CD4-positive, alpha-beta T cell treated with Interleukin-17A for 1 hour (primary cell): ENCODE measurements at places on chromosomes 4 and X.

GRCh38 chrX:44462850-44463249 is 79.8 kb downstream of the FUNDC1 start:
- no peak for DNase-seq

DNA sequence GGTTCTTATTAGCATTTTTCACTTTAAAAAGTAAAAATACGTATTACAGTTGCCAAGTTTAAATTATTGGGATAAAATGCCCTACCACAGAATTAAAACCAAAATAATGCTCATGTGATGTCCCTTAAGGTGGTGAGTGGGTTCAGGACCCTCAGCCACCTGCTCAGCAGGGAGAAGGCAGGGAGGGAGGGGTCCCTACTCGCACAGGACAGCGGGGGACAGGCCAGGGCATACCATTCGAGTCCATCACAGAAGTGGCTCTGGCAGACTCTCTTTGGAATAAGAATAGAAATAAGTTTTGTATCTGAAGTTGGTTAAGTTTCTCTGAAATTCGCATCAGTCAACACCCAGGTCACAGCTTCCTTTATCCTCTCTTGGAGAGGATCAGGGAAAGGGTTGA is 37.7 kb downstream of the NOP14 start:
- DNase-seq = no peak

DNA sequence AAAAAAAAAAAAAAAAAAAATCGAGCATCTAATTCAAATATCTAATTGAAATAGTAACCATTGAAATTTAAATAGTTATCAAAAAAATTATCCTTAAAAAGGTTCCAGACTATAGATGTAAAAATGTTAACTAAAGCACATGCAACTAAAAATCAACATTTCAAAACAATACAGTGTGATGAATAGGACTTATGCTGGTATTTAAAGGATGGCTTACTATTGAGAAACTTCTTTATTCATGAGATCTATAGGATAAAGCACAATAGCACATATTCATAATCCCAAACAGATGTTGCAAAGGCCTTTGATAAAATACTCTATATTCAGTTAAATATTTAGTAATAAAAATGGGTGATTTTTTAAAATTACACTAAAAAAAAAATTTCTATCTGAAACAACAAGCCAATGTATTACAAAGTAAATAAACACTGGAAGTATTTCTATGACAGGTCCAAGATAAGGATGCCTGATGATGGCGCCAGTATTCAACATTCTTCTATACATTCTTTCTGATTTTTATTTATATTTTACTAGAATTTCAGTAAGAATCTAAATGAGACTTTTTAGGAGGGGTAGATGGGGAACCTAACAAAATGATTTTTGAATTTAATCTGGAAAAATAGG is 26.3 kb downstream of the DCLK2 start:
- no peak for DNase-seq

- DNase-seq = no peak
Observed at GRCh38 chrX:54320067-54320466, 37.8 kb downstream of the WNK3 start.

GRCh38 chr4:168138143-168138542 is 45.8 kb downstream of the ANXA10 start:
- no peak for DNase-seq

GRCh38 chr4:10747186-10747585 is 62.6 kb upstream of the CLNK start:
- no peak for DNase-seq

GRCh38 chrX:128717635-128718578 is 665.7 kb upstream of the ACTRT1 start:
- no peak for DNase-seq

GRCh38 chrX:148568763-148569162 is 68.3 kb downstream of the AFF2 start:
- no peak for DNase-seq

DNA sequence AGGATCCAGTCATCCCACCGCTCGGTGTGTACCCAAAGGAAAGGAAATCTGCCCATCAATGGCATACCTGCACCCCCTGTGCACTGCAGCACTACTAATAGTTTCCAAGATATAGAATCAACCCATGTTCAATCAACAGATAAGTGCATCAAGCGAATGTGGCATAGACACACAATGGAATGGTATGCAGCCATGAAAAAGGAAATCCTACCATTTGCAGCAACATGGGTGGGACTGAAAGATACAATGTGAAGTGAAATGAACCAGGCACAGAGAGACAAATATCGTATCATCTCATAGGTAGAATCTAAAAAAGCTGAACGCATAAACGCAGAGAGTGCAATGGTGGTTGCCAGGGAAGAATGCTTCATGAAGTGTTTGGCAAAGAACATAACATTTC is 42.5 kb downstream of the DHRSX start:
- DNase-seq = no peak

GRCh38 chr4:16772366-16772850 is 126.0 kb downstream of the LDB2 start:
- DNase-seq = no peak

- no peak for DNase-seq
Observed at GRCh38 chr4:45732161-45732560, 391.7 kb downstream of the GABRG1 start.

GRCh38 chr4:45241976-45242375 is 515.6 kb upstream of the GNPDA2 start:
- no peak for DNase-seq

DNA sequence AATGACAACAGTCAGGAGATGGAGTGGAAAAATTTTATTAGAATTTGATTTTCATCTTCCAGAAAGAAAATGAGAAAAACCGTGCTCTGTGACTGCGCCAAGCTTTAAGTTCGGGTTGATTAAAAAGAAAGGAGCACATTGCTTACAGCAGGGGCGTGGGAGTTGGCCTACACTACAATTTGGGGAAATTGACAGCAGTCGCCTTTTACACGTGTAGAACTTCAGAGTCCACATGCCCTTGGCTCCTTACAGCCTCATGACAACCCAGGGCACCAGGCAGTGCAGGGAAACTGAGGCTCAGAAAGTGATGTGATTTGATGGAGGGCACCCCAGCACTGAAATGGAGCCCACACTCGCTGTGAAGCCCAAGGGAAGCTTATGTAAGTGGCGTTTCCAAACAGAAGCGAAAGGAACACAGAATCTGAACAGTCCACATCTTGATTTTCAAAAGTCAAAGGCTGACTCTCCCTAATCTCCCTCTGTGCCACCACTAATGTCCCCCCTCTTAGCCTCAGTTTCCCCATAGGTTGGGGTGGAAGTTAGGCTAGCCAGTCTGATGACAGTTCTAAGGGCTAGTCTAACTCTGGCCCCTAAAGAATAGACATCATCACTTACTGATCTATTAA is 5.5 kb downstream of the PPP2R2C start:
- no peak for DNase-seq

GRCh38 chr4:159944477-159944876 is 841.6 kb downstream of the RAPGEF2 start:
- DNase-seq = no peak

GRCh38 chr4:184506527-184507121 is 32.3 kb upstream of the IRF2 start:
- DNase-seq = peak; percentile 16

- peak; percentile 21 for DNase-seq
Observed at GRCh38 chr4:38785901-38786402, 3.2 kb upstream of the TLR10 start.

DNA sequence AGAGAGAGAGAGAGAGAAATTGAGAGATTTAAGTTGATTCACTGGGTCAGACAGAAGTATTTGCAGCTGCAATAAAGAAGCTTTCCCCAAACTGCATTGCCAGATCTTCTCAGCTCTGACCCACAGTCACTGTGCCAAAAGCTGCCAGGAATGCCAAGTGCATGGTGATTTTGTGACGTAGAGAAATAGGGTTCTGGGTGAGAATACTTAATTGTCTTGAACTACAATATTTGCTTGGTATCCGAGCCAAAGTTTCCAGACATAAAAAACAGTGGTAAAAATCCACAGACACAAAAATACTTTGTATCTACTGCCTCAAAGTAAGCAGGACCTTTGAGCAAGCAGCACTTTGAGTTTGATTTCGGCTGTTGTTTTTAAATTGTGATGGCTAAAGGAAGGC is 331.1 kb downstream of the GRID2 start:
- DNase-seq = no peak

DNA sequence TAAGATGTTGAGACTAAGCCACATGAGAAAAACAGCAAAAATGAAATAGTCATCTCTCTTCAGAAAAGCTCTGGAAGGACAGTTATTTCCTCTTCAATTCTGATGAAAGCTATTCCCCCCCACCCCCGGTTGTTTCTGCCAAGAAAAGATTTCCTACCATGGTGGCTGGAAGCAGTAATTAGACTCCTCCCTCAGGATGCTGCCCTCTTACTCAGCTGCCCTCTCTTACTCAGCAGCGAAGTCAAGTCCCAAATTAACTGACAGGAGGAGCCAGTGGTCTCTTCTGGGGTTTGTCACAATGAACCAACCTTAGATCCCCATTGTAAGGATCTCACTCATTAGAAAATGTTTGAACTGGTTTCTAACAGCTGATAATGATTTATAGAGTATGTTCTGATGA is 38.0 kb downstream of the GPM6B start:
- DNase-seq = no peak

- no peak for DNase-seq
Observed at GRCh38 chr4:100257567-100257966, 67.3 kb upstream of the DDIT4L start.

GRCh38 chrX:68721546-68721945 is 74.1 kb downstream of the STARD8 start:
- no peak for DNase-seq

GRCh38 chr4:165299399-165300060 is 27.9 kb upstream of the MSMO1 start:
- no peak for DNase-seq

GRCh38 chr4:90064196-90064595 is 63.0 kb upstream of the CCSER1 start:
- DNase-seq = no peak

DNA sequence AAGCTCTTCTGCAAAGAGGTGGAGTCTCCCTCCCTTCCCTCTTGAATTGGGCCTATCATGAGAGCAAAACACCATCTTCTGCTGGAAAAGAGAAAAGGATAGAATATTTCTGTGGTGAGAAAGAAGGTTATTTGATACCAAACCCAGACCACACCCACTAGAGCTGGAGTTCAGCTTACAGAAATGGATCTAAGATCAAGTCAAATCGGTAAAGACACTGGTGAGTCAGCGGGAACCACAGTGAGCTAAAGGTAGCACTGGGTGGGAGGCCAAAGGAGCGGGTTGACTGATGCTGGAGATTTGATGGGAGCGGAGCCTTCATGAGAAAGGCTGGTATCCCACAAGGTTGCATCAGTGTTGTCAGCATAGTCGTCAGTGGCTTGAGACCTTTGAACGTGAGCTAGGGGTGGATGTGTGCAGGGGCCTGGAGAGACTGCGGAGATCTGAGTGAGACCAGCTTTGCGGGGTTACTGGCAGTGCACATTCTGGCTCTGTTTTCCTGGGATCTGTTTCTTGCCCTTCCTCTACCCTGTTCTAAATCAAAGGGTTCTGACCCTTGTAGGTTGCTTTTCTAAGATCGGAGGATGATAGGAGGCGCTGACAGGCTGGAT is 106.4 kb upstream of the SCOC start:
- no peak for DNase-seq

DNA sequence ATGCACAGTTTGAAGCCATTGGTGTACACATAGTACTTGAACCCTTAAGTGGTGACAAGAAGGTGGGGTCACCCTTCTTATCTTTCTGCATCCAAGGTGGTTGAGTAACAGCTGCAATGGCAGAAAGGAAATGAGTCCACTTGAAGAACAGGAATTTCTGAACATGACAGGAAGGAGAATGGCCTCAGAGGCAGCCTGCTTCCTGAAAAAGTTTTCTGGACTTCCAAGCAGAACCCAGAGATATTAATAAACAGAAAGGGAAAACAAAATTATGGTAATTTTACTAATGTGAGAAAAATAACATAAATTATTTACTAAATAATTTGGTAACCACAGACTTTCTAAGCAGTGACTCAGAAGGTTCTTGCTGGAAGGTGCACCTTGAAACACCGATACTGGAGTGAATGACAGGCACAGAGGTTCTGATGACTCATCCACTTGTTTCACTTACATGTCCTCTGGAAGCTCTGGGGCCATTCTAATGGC is 119.9 kb upstream of the HS3ST1 start:
- no peak for DNase-seq

DNA sequence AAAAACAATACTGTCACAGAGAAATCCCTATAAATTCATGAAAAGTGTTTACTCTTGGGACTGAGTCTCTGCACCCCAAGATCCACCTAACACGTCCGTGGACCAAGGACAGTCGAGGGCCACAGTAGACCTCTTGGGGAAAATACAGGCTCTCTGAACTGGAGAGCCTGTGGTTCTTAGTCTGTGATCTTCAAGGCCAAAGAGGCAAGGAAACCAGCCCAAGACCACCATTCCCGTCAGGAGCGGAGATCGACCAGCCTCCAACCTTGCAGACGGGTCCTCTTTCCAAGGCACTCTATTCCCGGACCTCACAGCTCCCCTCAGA is 1.6 kb upstream of the APBB2 start:
- no peak for DNase-seq

DNA sequence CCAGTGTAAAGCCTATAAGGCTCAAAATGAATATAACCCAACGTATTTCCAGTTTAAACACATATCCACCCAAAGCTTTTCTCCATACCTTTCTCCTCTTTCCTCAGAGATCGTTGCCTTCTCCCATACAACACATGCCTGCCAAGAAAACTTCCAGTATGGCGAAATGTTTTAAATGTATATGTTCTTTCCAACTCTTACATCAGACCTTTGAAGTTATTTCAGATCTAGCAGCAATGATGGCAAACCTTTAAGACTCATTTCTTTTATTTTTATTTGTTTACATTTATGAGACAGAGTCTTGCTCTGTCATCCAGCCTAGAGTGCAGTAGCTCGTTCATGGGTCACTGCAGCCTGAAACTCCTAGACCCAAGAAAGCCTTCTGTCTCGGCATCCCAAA is 265.4 kb downstream of the BMPR1B start:
- DNase-seq = no peak

DNA sequence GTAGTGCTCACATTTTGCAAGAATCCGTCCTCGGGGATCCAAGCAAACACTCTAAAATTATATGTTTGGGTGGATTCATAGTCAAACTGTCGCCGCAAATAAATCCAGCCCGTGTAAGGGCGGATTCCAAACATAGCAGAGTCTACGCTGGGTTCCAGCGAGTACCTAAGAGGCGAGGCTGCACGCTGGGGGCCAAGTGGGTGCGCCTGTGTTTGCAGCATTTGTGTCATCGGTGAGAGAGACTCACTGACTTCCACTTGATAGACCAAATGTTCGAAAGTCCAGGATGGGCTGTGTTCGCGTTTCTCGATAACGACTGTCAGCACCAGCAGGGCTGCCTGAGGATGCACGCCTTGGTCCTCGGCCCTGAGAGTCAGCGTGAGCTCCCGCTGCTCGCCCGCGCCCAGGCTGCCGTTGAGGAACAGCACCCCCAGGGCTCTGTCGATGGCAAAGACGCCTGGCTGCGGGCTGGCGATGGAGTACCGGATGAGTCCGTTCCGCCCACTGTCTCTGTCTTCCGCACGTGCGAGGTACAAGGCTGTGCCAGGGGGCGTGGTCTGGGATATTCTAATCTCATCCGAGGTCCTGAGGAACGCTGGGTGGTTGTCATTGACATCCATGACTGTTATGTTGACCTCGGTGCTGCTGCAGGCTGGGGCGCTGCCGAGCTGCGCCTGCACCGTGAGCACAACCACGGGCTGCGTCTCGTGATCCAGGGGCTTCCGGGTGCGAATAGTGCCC is 158.7 kb downstream of the DCHS2 start:
- peak; percentile 57 for DNase-seq
